ENCODE measurements at places on chromosomes 4 and X.
A peak's percentile ranks its signal among the peaks of the same experiment; 100 is the strongest.

DNA sequence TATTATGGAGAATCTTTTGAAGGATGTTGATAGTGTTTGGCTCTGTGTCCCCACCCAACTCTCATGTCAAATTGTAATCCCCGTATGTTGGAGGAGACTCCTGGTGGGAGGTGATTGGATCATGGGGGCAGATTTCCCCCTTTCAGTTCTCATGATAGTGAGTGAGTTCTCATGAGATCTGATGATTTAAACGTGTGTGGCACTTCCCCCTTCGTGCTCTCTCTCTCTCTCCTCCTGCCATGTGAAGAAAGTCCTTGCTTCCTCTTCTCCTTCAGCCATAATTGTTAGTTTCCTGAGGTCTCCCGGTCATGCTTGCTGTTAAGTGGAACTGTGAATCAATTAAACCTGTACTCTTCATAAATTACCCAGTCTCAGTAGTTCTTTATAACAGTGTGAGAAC is 166.1 kb upstream of the NUDT6 start:
- DNase-seq = no peak

GRCh38 chr4:21032089-21032645 is 331.9 kb downstream of the PACRGL start:
- no peak for DNase-seq

GRCh38 chr4:5256421-5256820 is 205.1 kb downstream of the STK32B start:
- DNase-seq = no peak

GRCh38 chrX:108299101-108299591 is 139.1 kb downstream of the COL4A6 start:
- DNase-seq = peak; percentile 81

DNA sequence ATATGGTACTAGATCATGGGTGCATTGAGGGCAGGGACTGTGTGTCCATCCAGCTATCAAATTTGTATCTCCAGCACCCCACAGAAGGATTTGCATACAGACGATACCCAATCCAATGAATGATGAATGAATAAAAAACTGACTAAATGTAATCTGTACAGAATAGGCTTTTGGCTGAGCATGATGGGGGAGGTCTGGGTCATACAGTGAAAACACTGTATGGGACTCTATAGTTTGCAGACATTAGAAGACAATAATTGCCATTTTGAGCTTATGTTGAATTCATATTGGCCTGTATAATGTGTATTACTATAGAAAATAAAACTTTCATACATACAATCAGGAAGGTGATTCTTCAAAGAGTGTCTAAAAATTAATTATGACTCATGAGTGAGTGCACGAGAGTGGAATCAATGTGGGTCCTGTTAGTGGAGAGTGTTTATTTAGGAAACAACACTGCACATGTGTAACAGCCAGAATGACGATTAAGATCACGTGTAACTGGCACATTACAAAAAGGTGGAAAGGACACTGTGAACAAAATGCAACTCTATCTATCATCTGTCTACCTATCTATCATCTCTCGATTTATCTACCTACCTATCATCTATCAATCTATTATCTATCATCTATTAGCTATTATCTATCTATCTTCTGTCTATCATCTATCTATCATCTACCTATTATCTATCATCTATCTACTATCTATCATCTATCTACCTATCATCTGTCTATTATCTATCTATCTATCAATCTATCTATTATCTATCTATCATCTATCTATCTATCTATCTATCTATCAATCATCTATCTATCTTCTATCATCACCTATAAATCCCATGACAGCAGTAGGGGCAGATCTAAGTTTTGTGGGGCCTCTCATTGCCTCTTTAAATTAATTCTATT is 201.3 kb downstream of the PTTG2 start:
- peak; percentile 74 for DNase-seq

DNA sequence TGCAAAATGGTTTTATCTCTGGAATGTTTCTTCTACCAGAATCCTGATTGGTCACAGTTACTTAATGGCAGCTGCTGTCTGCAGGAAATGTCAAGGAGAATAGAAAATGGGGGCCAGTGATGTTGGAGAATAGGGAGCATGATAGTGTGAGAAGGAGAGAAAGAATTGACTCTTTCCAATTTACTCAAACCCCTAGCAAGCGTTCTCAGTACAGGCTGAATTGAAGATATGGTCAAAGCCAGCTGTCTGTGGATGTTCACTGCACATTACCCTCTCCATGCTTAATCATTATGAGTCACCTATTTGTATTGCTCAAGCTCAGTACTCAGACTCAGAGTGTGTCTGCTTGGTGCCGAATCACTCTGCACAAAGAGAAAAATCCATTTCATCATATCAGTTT is 57.8 kb upstream of the FAM47B start:
- DNase-seq = peak; percentile 88

- DNase-seq = no peak
Observed at GRCh38 chrX:46961574-46962283, 49.5 kb downstream of the JADE3 start.

DNA sequence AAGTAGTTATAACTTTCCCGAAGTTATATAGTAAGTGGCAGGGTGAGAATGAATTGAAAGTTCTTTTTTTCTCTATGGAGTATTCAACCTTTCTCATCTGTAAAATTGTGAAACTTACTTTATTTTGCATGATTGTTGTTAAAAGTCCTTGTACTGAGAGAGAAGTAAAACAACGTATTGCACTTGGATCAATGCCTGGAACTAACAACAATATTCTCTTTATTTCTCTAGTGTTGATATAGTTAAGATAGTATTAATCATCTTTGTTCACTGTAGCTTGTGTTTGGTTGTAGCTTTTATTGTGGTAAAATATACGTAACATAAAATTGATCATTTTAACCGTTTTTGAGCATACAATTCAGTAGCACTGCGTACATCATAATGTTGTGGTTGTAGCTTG is 48.7 kb downstream of the STIM2 start:
- DNase-seq = no peak

DNA sequence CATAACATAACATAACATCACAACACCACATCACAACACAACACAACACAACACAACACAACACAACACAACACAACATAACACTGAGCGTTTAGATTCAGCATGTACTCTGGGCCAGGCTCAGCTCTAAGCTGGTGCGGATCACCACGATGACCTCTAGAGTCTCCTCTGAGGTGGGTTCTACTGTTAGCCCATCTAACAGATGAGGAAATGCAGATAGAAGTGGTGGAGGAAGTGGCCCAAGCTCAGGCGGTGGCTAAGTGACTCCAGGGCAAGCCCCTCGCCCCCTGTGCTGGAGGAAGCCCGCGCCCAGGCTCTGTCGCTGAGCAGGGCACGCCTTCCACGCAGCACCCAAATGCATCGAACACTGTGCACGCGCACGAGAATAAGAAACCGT is 45.3 kb upstream of the CDKN2AIP start:
- no peak for DNase-seq

GRCh38 chrX:110914281-110914680 is 118.7 kb upstream of the CHRDL1 start:
- peak; percentile 0 for DNase-seq

DNA sequence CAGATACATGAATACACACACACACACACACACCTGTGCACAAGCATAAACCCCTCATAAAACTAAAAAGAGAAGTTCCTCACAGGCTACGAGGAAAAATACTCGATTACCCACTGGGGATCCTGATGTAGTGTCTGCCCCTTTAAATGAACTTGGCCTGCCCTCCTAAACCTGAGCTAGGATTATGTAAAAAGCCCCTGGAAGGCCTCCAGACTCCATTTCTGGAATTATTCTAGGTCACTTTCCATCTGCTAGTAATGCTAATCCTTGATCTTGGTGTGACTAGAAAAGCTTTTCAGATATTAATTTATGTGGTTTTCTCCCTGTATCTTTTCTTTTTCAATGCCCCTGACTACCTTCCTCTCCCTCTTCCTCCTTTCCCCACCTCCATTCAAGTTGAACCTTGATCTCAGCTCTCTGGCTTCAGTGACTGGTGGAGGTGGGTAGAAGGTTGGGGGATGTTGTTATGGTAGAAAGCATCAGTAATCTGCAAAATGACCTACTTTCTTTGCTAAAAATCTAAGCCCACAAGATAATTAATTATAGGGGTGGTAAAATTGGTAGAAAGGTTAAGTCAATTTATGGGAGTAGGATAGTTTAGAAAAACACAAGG is 25.5 kb upstream of the ZNF330 start:
- no peak for DNase-seq

GRCh38 chr4:101556842-101557241 is 209.5 kb upstream of the PPP3CA start:
- no peak for DNase-seq

- peak; percentile 85 for DNase-seq
Observed at GRCh38 chr4:71202705-71203104, 136.1 kb upstream of the SLC4A4 start.

DNA sequence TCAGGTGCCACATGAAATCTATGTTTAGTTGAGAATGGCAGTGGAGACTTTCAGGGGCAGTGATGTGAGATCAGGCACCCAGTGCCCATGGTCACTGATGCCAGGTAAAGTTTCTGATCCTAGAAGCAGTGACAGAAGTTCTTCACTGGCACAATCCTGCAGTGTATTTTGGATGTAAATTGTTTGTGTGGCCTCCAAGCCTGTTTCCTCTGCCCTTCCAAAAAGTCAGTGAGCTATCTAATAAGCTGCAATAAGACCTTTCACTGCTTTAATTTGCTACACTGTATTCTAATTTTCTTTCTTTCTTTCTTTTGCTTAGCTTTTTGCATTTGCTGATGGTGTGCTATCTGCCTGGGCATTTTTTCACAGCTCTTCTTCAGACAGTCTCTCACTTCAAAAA is 1348.6 kb downstream of the ADGRL3 start:
- DNase-seq = no peak

DNA sequence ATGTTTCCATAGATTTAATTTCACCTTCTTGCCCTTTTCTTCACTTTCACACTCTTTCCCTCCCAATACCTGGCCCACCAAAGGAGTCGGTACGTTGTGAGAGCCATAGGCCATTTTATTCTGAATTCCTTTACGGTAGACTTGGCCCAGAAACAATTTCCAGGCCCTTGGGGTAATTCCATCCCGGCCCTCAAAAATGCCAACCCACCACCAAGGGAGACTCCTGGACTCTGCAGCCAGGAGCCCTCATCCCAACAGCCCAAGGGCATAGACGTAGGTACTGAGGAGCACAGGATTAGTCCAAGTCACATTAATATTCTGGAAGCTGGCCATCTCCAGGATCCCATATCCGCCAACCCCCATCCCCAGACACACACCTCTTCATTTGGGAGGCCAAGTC is 102.9 kb downstream of the LIMCH1 start:
- peak; percentile 59 for DNase-seq

DNA sequence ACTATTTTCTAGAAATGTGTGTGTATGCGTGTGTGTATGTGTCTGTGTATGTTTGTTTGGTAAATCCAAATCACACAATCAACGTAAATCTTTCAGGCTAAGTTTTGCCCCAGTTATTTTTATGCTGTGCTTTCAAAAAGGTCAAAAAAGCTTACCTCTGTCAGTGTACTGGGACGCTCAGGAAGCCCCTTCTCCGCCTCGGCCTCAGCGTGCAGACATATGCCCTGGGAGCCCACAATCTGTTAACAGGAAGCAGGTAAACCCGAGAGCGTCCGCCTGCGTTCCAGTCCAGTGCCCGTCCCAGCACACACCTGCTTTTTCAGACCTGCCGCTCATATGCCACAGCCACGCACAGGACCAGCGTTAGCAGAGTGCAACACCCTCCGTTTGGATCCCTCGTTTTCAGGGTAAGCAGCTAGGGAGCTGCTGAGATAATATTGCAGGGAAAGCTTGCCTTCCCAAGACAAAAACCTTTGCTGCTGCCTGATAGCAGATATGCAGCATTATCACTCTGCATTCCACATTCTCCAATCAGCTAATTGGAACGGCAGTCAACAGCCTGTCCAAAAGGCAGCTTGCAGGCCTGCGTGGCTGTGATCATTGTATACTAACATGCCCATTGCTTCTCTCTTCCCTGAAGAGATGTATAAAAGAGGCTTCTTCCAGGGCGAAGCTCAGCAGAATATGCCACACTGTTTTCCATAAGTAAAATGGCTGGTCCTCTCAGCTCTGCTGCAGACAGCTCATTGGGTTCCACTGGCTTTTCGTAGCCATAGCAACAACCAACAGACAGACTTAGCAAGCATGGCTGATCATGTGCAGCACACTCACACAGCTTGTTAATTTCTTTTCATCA is at the start of gene SORBS2:
Gene SORBS2 (minus strand): TSS at position 686 of the 856 bp plus-strand sequence. CDS start 121,623 bp downstream, outside the sequence.
- DNase-seq = peak; percentile 86

GRCh38 chrX:39397561-39398199 is 596.4 kb downstream of the MID1IP1 start:
- no peak for DNase-seq

- DNase-seq = no peak
Observed at GRCh38 chrX:99795495-99795894, 614.6 kb downstream of the PCDH19 start.

GRCh38 chrX:101977106-101977505 is 45.3 kb upstream of the ZMAT1 start:
- DNase-seq = no peak

GRCh38 chr4:155572106-155572703 is 94.4 kb upstream of the GUCY1A1 start:
- no peak for DNase-seq

- peak; percentile 1 for DNase-seq
Observed at GRCh38 chrX:63350465-63350877, 661 bp downstream of the SPIN4 start.

- no peak for DNase-seq
Observed at GRCh38 chrX:133249266-133250058, 31.3 kb upstream of the TFDP3 start.

- no peak for DNase-seq
Observed at GRCh38 chr4:33302321-33302720, 2582.2 kb downstream of the PCDH7 start.

- peak; percentile 74 for DNase-seq
Observed at GRCh38 chrX:134688839-134689238, 30.6 kb upstream of the PLAC1 start.

- no peak for DNase-seq
Observed at GRCh38 chrX:129125122-129125914, 398.0 kb downstream of the SMARCA1 start.

DNA sequence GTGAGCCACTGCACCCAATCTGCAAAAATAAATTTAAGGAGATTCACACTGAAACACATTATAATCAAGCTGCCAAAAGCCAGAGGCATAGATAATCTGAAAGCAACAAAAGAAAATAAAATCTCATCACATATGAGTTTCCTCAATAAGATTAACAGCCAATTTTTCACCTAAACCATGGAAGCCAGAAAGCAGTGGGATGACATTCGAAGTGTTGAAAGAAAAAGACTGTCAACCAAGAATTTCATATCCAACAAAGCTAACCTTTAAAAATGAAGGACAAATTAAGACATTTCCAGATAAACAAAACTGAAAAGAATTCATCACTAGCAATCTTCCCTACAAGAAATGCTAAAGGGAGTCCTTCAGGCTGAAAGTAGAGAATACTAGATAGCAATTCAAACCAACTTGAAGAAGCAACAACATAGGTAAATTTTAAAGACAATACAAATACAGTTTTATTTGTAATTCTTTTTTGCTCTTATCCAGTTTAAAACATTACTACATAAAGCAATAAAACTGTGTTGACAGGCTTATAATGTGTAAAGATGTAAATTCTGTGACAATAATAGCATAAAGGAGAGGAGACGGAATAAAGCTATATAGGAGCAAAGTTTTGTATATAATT is 23.1 kb upstream of the KLHL8 start:
- DNase-seq = no peak

GRCh38 chr4:185311113-185311888 is 84.4 kb downstream of the LRP2BP start:
- no peak for DNase-seq

All from renal cortical epithelial cell (primary cell).